Hair follicular keratinocyte (primary cell): ENCODE measurements at places on chromosomes 7 and 10. TPM values are rescaled to one million over a fixed set of nuclear protein-coding genes. Genes with fewer than 3 reads are reported as not detected.

The C10orf67 gene
- 0.34 TPM in 1 of 2 replicates, not detected in the other for total RNA-seq

The BUD23 gene
- total RNA-seq: 75.0 and 85.3 TPM in 2 replicates

The TRIM24 gene
- total RNA-seq: 8.5 and 9.6 TPM in 2 replicates

The HABP2 gene
- not detected in 2 replicates for total RNA-seq

The INA gene
- under 0.01 and 0.08 TPM in 2 replicates for total RNA-seq

The ADAMTS14 gene
- total RNA-seq: 0.19 TPM in 1 of 2 replicates, not detected in the other

The RBM20 gene
- total RNA-seq: not detected in 2 replicates

The SEMA3D gene
- total RNA-seq: 0.04 and 0.08 TPM in 2 replicates

The CYP3A4 gene
- not detected in 2 replicates for total RNA-seq

The AFAP1L2 gene
- 40.2 and 40.5 TPM in 2 replicates for total RNA-seq

The ELFN1 gene
- total RNA-seq: 0.23 and 0.30 TPM in 2 replicates

The TIAL1 gene
- total RNA-seq: 45.4 and 45.8 TPM in 2 replicates

The CFTR gene
- not detected in 2 replicates for total RNA-seq

The COL17A1 gene
- 971 and 1,665 TPM in 2 replicates for total RNA-seq

The AMPH gene
- 0.04 TPM in 1 of 2 replicates, not detected in the other for total RNA-seq

The MACROH2A2 gene
- total RNA-seq: 24.5 and 25.6 TPM in 2 replicates

The TMEM26 gene
- total RNA-seq: not detected in 2 replicates

The KIF5B gene
- total RNA-seq: 96.4 and 98.5 TPM in 2 replicates

The AIFM2 gene
- total RNA-seq: 1.9 and 2.5 TPM in 2 replicates

The CDC14C gene
- not detected in 2 replicates for total RNA-seq

The MPLKIP gene
- 86.4 and 87.4 TPM in 2 replicates for total RNA-seq

The SFRP5 gene
- total RNA-seq: not detected in 2 replicates

The KCP gene
- total RNA-seq: 0.47 TPM in 1 of 2 replicates, not detected in the other

The TCF7L2 gene
- 1.6 and 7.7 TPM in 2 replicates for total RNA-seq

The GBX1 gene
- total RNA-seq: not detected in 2 replicates

The CALN1 gene
- not detected in 2 replicates for total RNA-seq

The C1QL3 gene
- not detected in 2 replicates for total RNA-seq

The BBS9 gene
- 7.6 and 8.5 TPM in 2 replicates for total RNA-seq

The PRSS37 gene
- total RNA-seq: not detected in 2 replicates
